T-helper 1 cell (primary cell): ENCODE measurements at places on chromosomes 3 and 15.

DNA sequence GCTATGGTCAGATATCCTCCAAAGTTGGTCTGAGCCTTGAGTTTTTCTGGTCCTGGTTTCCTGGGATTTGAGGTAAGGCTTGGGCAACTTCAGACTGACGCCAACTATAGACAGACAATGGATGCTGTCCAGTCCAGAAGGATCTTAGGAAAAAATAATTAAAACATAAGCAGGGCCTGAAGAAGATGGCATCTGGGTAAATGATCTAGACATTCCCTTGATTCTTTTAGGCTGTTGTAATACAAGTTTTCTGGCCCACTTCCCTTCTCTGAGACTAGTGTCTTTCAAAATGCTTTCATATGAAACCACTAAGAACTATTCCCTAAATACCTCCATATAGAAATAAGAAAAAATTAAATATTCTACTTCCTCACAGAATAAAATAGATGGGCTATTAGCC, 47.7 kb upstream of the PLXND1 start:
- DNase-seq = no peak

- DNase-seq = no peak
Measured at GRCh38 chr3:155859859-155860258, 5.6 kb upstream of the SLC33A1 start.

DNA sequence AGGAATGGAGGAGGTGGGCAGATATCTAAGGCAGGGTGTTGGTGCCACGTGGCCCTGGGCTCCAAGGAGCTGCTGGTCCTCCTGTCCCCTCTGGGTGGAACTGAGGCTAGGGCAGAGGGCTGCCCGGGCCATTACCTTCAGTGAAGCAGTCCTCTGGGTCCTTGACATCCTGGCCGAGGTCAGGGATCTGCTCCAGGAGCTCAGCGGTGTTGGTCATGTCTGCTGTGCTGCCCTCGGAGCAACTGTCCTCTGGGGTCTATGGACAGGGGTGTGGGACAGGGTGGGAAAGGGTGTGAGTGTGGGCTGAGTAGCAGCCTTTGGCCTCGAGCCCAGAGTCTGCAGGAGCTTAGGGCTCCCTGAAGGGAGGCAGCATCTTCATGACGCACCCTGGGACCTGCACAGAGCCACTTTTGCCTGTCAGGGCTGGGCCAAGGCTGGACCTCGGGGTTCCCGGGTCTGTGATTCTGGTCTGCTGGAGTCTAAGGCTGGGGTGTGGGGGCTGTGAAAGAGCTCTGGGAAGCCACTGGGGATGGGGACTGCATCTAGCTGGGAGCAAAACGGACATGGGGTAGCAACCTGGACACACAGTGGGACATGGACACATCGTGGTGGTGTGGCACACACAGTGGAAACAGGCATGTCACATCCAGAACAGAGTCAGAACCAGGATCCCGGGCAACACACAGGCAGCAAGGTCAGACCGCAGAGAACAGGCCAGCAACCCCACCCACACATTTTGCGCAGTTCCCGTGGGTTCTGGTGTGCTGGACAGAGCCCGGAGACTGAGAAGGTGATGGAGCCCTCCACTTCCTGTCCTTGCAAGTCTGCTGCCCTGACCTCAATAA, 72.7 kb downstream of the SCN5A start:
- no peak for DNase-seq

GRCh38 chr3:40381904-40382616, 4.9 kb upstream of the ENTPD3 start:
- no peak for DNase-seq

GRCh38 chr3:103919327-103919726, 1447.4 kb upstream of the ALCAM start:
- DNase-seq = no peak

DNA sequence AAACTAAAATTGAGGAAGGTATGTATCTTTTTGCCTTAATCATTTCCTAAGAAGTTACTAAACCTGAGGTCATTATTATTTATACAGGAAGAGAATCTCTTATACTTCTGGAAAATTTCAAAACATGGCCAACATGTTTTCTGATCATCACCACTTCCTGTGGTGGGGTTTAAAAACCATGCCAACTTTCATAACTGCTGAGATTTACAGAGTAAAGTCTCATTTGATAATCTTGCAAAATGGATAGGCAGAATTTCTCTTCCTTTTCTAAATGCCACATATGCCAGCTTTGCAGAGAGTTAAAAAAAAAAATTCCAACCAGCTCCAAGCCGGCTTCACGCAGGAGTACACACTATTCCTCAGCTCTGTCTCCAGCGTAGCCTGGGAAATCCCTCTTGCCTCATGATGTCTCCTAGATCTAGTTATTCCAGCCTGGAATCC, 124.3 kb upstream of the SPRED1 start:
- DNase-seq = no peak

GRCh38 chr3:64244011-64244942, 19.0 kb upstream of the PRICKLE2 start:
- no peak for DNase-seq

DNA sequence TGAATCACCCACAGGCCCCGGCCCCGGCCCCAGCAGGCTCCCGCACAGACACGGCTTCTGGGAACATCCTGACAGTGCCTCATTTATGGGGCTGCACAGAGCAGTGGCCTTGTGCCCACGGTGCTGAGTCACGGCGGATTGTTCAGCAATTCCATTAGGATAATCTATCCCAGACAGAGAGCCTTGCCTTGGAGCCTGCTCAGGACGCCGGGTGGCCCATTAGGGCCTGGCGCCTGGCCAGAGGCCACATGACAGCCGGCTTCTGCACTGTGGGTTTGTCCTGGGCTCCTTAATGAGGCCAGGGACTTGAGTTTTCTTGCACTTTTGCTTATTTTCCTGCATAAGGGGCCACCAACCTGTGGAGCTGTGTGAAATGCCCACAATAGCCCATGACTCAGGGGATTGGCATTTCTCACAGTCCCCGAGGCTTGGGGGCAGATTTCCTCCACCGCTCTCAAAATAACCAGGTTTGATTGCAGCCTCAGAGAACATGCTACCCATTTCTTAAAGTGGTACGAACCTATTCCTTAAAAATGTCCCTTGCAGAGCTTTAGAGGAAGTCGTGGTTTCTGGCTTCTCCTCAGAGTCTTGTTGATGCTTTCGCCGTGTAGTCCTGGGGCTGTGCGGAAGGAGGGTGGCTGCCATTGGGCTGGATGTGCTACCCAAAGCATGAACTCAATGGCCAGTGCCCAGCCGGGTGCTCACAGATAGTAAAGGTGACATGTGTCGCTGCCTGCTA, 19.0 kb downstream of the SYNM start:
- DNase-seq = no peak

DNA sequence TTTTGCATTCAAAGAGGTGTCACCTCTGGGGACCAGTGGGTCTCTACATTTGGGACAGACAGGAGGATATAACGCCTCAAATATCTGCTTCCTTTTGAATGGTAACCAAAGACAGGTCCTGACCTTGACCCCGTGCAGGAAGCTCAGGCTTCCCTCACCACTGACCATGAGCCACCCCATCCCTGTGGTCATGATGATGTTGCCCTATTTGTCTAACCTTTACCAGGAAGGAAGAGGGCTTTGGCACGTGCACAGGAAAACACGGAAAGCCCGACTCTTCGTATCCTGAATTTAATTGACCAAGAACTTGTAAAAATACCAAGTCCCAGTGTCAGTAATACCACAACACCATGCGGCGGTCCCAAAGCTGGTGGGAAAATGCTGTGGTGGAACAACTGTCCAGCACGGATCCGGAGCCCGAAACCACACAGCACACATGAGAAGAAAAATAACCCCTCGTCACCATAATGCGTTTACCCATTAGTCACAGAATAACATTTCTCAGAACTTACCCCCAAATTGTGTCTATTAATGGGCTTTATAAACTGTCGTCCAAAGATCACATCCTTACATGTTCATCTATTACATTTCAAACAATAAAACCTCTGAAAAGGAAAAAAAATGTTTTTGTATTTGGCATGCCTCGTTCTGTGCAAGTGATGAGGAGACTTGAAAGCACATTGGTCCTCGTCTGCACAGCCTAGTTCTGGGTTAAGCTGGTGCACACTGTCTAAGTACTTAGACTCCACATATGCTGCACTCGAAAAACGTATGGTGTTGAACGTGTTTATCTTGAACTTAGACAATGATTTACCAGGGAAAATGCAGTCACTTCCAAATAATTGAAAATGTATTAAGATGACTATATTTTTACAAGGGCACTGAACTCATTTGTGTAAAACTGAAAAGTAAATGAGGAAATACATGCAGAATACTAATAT, 118.9 kb upstream of the IGF1R start:
- no peak for DNase-seq

DNA sequence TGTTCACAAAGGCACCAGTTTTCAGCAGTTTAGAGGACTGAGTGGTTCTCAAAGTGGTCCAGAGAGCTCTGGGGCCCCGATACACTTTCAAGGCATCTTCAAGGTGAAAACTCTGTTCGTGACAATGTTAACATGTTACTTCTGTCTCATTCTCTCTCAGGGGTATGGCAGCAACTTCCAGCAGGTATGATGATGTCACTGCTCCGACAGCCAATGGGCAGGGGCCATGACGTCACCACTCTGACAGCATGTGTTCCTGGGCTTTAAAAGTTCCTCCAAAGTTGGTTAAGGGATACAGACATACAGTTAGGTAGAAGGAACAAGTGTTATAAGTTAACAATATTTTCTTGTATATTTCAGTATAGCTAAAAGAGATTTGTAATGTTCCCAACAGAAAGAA, 87.9 kb downstream of the KLF15 start:
- no peak for DNase-seq

GRCh38 chr3:71511446-71511845, 72.1 kb downstream of the FOXP1 start:
- DNase-seq = no peak

DNA sequence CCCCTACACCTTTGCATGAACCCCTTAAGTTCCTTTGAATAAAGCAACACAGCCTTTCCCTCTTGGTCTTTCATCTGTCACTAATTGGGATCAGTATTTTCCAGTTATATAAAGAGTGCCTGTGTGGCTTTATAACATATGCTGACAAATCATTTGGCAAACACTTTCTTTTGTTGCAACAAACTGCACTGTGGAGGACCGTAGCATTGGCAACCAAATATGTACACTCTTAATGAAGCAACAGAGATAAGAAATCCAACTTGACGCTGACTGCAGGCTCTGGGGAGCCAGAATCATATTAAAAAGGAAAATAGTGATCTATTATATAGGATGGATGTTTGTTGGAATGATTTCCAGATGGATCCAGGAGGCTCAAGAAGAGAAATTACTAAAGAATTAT, 120.1 kb upstream of the PRICKLE2 start:
- DNase-seq = no peak

- no peak for DNase-seq
Measured at GRCh38 chr15:78229431-78230406, 4.6 kb downstream of the ACSBG1 start.

DNA sequence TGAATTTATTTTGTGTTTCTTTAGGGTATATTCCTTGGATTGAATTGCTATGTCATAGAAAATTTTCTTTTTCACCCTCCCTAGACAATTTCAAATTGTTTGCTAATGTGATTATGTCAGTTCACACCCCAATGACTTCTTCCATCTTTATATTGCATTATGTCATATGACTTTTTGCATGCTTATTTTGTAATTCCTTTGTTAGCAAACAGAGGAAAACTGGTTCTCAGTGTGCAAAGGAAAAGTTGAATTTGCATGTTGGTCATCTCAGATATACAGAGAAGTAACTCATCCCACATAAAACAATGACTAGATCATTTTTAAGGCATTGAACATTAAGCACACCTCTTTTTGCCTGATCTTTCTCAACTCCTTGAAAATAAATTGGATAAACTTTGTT, 3.3 kb upstream of the RNF13 start:
- DNase-seq = no peak

GRCh38 chr15:47787875-47788274, 70.6 kb downstream of the SEMA6D start:
- no peak for DNase-seq

GRCh38 chr15:42602501-42602900, 27.1 kb downstream of the STARD9 start:
- no peak for DNase-seq

DNA sequence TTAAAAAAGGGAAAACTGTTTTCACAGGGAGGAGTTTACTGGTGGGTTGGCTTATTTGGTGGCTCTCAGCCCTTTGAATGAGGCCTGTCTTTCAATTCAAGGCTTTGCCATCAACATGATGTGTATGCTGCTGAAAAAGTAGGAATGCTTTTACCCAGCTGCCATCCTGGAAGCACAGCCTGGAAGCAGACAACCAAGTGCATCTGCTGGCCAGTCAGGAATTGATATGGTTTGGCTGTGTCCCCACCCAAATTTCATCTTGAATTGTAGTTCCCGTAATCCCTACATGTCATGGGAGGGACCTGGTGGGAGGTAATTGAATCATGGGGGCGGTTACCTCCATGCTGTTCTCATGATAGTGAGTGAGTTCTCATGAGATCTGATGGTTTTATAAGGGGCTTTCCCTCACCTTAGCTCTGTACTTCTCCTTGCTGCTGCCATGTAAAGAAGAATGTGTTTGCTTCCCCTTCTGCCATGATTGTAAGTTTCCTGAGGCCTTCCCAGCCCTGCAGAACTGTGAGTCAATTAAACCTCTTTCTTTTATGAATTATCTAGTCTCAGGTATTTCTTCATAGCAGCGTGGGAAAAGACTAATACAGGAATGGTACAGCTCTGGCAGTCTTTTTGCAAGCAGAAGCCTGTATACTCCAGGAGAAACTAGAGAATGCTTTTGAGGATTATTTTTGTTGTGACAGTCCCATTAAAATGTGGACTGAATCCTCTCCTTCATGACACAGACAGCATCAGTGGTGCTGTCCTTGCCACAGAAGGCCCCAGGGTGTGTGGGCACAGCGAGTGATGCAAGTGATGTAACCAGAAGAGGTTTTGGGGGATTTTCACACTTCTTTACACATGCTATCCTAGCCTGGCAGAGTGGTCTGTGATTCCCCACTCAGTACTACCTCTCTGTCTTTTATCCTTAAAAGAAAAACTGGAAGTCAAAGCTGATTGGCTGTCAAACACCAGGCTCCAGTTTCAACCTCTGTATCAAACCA, 20.0 kb downstream of the PLCL2 start:
- no peak for DNase-seq

GRCh38 chr3:171503817-171504216, 43.6 kb upstream of the TNIK start:
- DNase-seq = no peak

- DNase-seq = no peak
Measured at GRCh38 chr15:89500397-89501270, 4.3 kb upstream of the RHCG start.

GRCh38 chr3:77039606-77040171, at the start of gene ROBO2:
Gene ROBO2, plus strand, starts transcription at chr3:77040099. Its CDS starts 687 bp downstream, at chr3:77040786.
- no peak for DNase-seq

GRCh38 chr3:177449360-177450006, 252.2 kb upstream of the TBL1XR1 start:
- no peak for DNase-seq

GRCh38 chr3:9396301-9396631, 1.1 kb upstream of the SETD5 start:
- DNase-seq = peak; percentile 80

DNA sequence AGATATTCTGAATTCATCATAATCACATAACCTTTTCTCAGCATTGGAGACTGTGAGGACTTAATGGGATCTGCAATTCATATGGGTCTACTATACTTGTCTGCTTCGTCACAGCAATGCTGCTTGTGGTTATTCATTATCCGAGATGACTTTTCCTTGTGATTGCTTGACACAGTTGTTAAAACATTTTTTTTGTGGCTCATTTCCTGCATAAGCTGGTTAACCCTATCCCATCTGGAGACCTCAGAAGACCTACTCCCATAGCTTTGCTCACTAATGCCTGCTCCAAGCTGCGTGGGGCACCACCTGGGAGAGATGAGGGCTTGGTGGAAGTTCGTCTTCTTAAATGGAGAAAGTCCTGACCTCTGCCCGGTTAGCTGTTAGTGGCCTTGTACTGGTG, 360.8 kb downstream of the CHST2 start:
- DNase-seq = no peak

GRCh38 chr3:126158016-126158911, 22.1 kb downstream of the ALDH1L1 start:
- DNase-seq = no peak
